HAP-1 (cell line): ENCODE measurements at places on chromosomes 2 and 18.

DNA sequence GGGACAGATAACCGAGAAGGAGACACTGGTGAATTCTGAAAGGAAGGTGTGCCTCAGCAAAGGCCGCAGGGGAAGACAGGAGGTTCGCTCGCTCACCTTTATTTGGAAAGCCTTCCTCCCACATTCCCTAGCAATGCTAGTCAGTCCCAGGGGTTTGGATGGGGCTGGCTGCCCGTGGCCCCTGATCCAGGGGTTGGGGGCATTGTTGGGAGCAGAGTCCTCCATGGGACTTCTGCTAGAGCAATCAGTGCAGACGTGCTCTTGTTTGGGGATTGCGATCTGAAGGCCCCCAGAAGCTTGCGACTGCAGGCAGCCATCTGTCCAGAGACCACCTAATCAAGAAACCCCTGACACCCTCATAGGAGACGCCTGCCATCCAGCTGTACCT lies 6.0 kb upstream of the CYP27C1 start:
- no peak for DNase-seq

DNA sequence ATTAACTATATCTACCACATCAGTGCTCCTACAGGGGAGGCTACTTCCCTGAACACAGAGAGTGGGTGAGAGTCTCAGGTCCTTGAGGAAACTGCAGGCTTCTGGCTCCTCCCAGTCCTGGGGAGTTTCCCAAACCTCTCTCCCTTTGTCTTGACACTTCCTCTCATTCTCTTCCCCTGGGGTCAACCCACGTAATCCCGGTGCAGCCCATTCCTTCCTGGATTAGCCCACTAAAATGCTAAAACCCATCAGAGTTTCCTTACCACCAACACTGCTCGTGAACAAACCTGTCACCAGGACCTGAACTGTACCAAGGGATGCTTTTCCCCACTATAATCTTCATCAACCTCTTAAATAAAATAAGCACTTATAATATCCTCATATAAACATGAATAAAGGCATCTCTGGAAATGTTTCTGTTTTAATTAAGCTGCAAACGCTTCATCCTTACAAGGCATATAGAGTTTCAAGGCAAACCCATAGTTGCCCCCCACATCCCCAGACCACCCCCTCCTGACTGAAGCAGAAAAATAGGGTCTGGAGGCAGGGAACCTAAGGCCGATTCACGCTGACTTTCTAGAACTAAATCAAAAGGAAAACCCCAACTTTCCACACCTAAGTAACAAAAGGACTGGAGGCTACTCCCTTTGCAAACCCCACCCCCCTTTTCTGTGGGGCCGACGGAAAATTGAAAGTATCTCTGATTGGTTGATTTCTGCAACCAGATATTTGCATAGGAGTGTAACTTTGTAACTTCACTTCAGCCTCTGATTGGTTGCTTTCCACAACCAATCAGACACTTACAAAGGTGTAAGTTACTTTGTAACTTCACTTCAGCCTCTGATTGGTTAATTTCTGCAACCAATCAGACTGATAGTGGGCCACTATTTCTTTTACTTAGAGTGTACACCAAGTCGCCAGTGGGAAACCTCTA lies 19.0 kb downstream of the TMSB10 start:
- no peak for DNase-seq

- DNase-seq, result no peak
These were observed 4.5 kb upstream of the AQP12A start for GRCh38 chr2:240687045-240687740.

- no peak for DNase-seq
These were observed 103.6 kb upstream of the WDR75 start for GRCh38 chr2:189337656-189338055.

DNA sequence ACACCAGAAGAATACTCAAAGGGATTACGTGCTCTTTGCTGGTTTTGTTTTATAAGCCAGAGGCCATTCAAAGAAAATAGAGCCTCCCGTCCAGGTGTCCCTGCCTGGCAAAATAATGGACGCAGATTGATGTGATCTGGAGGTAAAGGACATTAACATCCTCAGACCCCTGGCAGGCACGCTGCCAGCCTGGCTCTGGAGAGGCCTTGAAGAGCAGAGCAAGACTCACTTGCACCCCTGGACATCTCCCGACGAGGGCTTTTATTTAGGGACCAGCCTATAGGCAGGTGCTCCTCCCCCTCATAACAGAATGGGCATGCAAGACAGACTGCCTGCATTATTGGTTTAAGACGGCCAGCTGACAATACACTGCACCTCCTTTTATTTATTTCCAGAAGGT lies 291.3 kb downstream of the BCL11A start:
- DNase-seq, result no peak

- no peak for DNase-seq
These were observed 53.3 kb upstream of the SLC5A7 start for GRCh38 chr2:107932979-107933378.

DNA sequence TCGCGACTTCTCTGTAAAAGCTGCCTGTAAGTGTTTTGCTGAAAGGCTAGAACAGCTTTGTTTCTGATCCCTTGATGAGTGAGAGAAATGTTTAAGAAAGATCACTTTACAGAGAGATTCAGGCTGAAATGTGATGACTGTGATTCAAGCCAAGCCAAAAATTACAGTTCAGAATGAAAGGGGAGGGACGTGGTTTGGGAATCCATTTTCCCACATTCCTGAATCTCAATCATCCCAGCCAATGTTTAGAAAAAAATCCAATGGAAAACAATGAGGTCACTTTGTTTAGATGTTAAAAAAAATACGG lies 416.7 kb downstream of the ARHGAP15 start:
- no peak for DNase-seq

- DNase-seq, result peak; percentile 22
These were observed 113.3 kb downstream of the KIAA1328 start for GRCh38 chr18:36942264-36942663.

GRCh38 chr2:27489118-27489497 lies 435 bp downstream of the IFT172 start:
- DNase-seq, result peak; percentile 42

GRCh38 chr18:48835119-48835518 lies 115.6 kb downstream of the SMAD7 start:
- DNase-seq, result no peak

- no peak for DNase-seq
These were observed 122.9 kb downstream of the PRKRA start for GRCh38 chr2:178328037-178328436.

DNA sequence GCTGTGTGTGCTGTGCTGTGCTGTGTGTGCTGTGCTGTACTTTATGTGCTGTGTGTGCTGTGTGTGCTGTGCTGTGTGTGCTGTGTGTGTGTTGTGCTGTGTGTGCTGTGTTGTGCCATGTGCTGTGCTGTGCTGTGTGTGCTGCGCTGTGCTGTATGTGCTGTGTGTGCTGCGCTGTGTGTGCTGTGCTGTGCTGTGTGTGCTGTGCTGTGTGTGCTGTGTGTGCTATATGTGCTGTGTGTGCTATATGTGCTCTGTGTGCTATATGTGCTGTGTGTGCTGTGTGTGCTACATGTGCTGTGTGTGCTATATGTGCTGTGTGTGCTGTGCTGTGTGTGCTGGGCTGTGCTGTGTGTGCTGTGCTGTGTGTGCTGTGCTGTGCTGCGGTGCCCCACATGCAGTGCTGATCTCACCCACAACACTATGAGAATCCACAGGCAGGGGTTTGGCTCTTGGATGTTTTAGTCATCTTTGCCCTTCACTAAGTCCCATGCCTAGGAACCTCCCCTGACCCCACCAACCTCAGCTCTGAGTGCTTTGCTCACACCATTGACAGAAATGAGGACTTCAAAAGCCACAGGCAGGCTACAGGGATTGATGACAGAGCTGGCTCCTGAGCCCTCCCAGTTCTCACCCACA lies 30.5 kb upstream of the MAL start:
- DNase-seq, result no peak

DNA sequence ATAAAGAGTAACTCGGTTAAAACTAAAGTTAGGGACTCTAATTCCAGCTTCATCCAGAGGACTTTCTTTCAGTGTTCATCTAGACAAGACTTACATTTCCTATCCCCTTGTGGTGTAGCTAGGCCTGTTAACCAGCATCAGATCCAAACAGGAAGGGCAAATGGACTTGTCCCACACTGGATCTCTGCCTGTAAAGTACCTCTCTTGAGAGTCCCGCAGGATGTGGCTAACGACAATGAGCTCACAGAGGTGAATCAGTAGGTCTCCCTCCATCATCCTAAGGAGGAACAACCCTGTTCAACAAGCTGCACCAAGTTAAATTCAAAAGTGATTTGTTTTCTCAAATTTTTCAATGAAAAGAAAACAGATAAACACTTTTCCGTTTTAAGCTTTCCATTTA lies 412.3 kb upstream of the RGPD4 start:
- no peak for DNase-seq

- no peak for DNase-seq
These were observed 2.6 kb downstream of the NRP2 start for GRCh38 chr2:205684871-205685313.

DNA sequence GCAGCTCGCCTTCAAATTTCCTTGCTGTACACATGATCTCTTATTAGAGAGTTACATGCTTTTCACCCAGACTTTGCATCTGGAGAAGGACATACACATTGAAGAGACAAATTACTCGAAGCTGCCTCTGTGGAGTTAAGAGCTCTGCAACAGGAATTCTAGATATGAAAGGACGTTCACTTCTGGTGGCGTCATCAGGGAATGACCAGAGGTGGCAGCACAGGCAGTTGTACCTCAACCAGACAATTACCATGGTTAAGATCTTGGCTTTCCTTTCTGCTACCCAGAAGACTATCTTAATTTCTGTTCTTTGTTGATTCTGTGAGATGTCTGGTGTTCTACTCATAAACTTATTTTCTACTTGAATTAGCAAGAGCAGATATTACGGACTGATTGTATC lies 39.1 kb upstream of the MC4R start:
- no peak for DNase-seq
